Activated naive CD4-positive, alpha-beta T cell treated with anti-CD3 and anti-CD28 coated beads, Interleukin-2, amount 50 U/mL, for 72 hours (primary cell): ENCODE measurements at places on chromosomes 6 and 20. TPM values are rescaled to one million over a fixed set of nuclear protein-coding genes. Genes with fewer than 3 reads are reported as not detected.
A peak's percentile ranks its signal among the peaks of the same experiment; 100 is the strongest.

DNA sequence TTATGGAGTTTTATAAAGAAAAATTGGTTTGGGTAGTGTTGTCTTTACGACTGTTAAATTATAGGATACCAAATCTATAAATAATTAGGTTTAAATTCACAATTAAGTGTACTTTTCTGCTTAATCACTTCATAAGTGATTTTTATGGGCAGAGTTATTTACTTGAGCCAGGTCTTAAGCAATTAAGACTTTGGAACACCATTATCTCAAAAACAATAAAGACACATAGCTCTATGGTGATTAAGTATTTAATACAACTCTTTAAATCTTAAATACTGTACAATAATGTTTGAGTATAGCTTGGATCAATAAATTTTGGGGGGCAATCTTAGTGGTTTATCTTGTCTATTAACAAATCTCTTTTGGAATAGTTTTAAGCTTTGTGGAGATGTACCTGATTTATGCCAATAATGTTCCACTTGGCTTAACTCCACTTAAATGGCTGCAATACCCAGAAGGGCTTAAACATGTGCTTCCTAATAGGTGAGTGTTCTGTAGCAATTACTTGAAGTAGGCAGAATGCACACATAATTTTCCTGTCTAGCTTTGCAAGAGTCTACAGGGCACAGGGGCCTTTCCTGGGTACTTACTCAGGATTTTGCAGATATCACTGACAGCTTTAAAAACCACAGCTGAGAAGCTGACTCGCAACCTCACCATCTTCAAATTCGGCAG, 7.5 kb downstream of the FERMT1 start:
- no peak for DNase-seq

DNA sequence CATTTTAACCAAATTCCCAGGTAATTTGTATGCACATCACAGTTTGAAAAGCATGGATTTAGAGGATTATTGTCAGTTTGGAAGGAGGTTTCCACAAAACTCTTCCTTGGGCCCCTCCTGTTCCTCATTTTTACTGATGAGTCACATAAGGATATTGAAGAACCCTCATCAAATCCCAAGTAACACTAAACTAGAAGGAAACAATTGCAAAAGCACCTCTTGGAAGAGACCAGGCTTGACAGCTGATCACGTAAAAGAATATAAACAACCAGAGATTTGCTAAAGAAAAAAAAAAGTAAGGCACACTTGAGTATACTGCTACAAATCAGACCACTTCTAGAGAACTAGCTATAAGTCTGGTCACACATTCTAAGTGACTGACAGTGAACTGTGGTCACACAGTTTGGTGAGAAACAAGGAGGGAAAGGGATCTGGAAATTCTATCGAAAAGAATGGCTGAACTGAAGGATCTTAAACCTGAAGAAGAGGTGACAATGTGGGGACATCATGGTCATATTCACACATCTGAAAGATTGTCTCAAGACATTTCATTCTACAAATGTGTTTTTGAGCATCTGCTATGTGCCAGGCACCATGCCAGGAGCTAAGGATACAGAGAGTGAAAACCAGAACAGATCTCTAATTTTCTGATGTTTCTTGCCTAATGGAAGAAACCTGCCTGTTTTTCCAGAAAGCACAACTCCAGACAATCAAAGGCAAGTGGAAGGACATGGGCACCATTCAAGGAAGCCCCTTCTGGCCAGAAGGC, 24.1 kb downstream of the ZHX3 start:
- DNase-seq, result no peak

DNA sequence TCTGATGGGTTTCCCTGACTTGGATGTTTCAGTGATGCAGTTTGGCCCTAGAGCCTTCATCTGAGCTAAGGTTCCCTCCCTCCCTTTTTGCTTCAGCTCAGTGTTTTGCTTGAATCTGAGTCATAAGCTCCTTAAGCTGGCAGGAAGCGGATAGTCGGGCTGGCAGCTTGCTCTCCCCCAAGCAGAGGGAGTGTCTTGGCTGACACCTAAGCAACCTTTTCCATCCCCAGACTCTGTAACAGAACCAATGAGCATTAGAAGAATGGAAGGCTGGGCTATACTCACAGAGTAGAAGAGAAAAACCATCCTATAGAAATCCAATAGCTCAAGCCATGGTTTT, 98.3 kb downstream of the HAO1 start:
- no peak for DNase-seq

DNA sequence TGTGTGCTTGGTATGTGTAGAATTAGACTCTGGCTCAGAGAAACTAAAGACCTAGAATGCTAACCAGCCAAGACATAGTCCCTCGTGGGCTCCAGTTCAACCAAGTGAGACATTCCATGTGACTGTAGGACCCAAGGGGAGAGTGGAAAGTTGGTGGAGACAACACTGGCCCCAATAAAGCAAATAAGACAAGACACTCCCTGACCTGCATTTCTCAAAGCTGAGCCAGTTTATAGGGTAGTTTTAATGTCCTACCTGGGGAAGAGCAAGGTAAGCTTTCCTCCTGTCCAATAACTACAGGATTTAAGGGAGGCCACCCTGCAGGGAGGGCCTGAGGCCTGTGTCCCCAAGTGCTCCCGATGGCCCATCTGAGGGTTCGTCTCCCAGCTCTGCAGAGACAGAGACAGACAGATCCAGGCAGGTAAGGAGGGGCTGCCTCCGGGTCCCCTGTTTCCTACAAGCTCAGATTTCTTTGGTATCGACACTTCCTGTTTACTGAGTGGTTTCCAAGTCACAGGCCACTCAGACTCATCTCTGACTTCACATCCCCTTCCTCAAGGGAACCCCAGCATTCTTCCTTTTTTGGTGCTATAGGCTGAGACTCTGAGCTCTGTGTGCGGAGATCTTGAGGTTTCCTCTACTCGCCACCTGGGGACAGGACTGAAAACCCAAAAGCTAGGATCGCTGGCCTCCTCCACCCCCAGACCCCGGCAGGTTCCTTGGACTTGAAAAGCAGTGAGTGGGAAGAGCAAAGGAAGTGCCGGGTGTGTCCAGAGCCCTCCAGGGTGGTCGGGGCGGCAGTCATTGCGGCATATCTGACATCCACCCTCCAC, 92.4 kb downstream of the PRND start:
- DNase-seq, result peak; percentile 82

DNA sequence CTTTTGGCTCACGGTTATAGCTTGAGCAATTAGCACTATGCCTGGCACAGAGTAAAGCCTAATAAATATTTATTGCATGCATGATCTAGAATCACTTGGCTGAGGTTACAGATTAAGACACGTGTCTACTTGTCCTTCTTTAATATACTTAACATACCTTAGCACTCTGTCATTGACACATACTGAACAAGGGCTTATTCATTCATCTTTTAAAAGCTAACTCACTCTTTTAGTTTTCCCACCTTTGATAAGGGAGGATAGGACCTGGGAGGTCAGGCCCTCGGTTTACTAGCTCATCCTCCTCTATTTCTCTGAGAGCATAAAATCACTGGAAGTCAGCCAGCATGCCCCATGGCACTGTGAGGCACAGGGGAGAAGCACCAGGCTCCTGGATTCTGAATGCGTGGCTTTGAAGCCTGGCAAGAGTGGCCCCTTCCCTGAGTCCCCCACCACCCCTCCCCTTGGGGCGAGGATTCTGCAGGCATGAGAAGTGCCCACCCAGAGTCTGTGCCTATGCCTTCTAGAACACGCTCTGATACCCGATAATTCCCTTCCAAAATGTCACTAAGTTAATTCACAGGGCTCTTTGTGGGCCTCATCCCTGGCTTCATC, 11.2 kb downstream of the ZCCHC3 start:
- no peak for DNase-seq

DNA sequence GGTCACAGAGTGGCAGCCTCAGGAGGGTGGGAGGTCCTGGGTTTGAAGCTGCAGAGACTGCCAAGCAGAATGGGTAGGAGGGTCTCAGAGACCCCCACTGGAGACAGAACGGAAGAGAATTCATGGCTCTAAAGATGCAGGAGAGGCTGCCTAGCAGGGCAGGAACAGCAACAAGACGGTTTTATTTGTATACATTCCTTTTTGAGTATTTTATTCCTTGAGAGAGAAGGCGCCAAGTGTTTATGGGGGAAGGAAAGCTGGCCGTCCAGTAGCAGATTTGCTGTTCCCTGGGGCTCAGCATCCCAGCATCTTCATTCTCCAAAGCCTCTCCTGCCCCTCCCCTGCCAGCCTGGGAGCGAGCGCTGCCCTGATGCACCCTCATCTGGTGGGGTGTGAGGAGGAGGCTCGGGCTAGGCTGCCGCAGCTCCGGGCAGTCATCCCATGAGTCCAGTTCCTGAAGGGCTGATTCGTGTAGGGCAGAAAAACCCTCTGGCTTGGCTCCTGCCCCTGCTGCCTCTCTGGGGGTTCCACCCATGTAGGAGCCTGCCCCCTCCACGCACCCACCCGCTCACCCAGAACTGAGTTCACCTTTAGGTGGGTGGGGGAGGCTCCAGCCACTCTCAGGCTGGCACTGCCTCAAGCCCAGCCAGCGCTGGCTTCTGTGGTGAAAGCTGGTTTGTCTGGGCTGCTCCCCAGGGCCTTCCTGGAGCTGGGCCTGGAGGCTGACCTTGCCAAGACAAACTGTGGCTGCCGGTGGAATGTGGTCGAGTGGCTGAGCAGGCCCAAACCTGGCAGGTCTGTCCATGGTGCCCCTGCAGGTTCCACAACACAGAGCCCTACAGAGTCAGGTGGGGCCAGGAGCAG, 32.4 kb downstream of the CPXM1 start:
- DNase-seq, result no peak

DNA sequence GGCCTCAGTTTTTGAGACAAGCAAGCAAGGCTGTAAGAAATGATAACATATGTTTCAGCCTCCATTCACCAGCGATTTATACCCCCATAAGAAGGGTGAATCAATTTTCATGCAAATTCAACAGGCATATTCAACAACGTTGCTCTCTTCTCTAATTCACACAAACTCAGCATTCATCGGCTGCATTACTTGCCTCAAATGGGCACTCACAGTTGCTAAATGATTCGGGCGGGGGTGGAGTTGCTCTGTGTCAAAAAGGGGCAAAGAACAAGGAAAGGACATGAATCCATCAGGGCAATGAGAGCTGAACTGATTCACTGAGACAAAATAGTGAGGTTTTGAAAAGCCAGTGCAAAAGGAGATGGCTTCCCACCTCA, 9.0 kb downstream of the MOXD1 start:
- DNase-seq, result no peak

DNA sequence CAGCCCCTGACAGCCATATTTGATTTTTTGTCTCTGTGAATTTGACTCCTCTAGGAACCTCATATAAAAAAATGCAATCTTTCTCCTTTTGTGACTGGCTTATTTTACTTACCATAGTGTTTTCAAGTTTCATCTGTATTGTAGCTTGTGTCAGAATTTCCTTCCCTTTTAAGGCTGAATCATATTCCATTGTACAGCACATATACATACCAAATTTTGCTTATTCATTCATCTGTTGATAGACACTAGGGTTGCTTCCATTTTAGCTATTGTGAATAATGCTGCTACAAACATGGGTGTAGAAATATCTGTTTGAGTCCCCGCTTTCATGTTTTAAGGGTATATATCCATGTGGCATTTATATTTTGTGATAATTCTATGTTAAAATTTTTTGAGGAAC, 49.2 kb upstream of the RNF217 start:
- DNase-seq, result no peak

- peak; percentile 47 for DNase-seq
Measured at GRCh38 chr20:37363221-37364012, 17.5 kb downstream of the SRC start.

DNA sequence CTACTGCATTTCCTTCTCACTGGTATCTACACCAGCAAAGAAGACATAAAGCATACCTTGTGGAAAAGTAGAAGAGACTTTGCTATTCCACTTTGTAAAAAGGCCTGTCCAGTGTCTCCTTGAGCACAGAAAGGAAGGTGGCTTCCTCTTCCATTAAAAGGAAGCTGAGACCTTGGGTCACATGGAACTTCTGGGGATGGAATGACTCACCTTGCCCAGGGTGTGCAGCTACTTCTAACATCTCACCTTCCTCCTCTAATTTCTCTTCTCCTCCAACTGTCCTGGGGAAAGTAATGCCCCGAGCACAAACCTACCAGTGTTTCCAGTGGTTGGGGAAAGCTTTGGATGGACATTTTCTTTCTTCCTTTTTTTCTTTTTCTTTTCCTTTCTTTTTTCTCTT, 848.8 kb upstream of the MAP3K7 start:
- no peak for DNase-seq

DNA sequence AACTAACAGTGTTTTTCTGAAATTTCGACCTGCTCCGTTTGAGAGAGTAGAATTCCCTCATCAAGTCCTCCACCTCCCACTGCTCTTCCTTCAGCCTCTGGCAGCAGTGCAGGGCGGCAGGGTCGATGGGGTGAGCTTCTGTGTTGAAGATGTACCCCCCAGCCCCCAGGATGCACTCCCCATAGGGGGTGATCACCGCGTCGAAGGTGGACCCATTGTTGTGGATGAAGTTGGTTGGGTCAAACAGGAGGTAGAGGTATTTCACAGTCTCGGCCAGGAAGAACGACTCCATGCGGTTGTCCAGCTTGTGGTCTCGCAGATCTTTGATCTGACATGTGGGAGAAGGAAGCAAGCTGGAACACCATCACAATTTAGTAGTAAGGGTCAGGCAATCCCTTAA, 23.0 kb upstream of the TRPC4AP start:
- no peak for DNase-seq

- no peak for DNase-seq
Measured at GRCh38 chr20:39645131-39645530, 683.0 kb downstream of the DHX35 start.

- no peak for DNase-seq
Measured at GRCh38 chr20:41234041-41234440, 83.5 kb downstream of the ZHX3 start.

The CLPSL1 gene
- not detected for total RNA-seq

The RIMS1 gene
- not detected for total RNA-seq

The DEFB110 gene
- total RNA-seq, result not detected

The RAET1G gene
- not detected for total RNA-seq

The ESR1 gene
- 1.3 TPM for total RNA-seq

The PLN gene
- total RNA-seq, result not detected
